ENCODE measurements at places on chromosomes 7 and 10.

- DNase-seq, result no peak
Observed at GRCh38 chr10:110793886-110794285, 77.8 kb upstream of the PDCD4 start.

DNA sequence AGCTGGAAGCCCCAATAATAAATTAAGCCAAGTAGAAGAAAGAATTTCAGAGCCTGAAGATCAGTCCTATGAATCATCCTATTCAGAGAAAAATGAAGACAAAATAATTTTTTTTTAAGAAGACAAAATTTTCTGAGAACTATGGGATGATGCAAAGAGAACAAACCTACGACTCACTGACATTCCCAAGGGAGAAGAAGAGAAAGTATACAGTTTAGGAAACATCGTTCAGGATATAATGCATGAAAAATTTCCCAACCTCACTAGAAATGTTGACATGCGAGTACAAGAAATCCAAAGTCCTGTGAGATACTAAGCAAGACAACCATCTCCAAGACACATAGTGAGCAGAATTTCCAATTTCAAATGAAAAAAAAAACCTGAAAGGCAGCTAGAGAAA is 150.5 kb downstream of the THSD7A start:
- DNase-seq, result no peak

DNA sequence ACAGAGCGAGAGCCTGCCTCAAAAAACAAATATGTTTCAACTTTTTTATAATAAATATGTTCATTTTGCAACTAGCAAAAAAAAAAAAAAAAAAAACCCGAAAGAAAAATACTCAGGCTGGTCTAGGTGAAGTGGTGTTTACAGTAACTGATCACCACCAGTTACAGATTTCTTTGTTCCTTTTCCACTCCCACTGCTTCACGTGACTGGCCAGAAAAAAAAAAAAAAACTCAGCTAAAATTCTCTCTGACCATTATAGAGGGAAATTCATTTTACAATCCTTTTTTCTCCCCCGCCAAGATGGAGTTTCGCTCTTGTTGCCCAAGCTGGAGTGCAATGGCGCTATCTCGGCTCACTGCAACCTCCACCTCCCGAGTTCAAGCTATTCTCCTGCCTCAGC is 4.6 kb upstream of the ASCC1 start:
- no peak for DNase-seq

DNA sequence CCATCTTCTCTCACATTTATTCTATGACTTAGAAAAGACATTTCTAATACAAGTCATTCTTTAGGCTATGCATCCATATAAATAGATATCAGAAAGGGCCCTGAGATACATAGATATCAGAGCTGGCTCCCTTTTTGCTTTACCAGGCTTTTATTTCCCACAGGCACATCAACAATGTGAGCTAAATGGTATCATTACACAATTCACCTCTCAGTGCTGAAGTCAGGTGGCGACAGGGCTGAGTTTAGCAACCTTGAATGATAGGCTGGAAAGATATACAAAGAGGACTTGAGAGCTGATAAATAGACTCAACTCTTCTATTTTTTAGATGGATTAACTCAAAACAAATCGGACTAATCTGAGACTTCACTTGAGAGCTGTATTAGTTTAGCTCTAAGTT is 189.2 kb upstream of the COL1A2 start:
- DNase-seq, result no peak

- no peak for DNase-seq
Observed at GRCh38 chr7:158094046-158094445, 493.6 kb downstream of the PTPRN2 start.

- DNase-seq, result no peak
Observed at GRCh38 chr7:52831321-52831720, 204.1 kb upstream of the POM121L12 start.

- no peak for DNase-seq
Observed at GRCh38 chr7:44084701-44085100, 2.4 kb upstream of the POLM start.

GRCh38 chr7:22093001-22093400 is 147.3 kb upstream of the CDCA7L start:
- peak; percentile 79 for DNase-seq

DNA sequence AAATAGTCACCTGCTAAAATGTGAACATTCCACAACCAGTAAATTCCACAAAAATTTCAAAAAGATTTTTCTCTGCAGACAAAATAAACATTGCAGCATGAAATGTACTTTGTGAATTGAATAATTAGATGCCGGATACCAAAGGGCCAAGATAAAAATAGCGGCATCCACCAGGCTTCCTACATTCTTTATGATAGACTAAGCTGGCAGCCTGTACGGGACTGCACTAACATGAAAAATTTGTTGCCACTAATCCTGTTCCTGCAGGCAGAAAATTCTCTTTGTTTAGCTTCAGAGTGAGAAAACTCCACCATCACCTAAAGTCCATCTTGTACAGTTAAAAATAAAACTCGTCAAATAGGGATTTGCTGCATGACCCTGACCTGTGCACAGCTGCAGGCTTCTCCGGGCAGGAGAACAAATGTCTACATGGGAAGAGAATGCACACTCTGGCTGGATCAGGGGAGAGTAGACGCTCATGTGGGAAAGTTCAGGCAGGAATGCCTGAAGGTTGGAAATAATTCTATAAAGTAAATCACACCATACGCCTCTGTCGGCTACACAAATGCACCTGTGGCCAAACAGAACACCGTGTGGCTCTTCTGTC is 15.6 kb upstream of the ADO start:
- DNase-seq, result peak; percentile 46

- DNase-seq, result peak; percentile 82
Observed at GRCh38 chr7:151017953-151018420, 6.3 kb downstream of the ATG9B start.

GRCh38 chr7:131338691-131339390 is 11.2 kb downstream of the MKLN1 start:
- no peak for DNase-seq

DNA sequence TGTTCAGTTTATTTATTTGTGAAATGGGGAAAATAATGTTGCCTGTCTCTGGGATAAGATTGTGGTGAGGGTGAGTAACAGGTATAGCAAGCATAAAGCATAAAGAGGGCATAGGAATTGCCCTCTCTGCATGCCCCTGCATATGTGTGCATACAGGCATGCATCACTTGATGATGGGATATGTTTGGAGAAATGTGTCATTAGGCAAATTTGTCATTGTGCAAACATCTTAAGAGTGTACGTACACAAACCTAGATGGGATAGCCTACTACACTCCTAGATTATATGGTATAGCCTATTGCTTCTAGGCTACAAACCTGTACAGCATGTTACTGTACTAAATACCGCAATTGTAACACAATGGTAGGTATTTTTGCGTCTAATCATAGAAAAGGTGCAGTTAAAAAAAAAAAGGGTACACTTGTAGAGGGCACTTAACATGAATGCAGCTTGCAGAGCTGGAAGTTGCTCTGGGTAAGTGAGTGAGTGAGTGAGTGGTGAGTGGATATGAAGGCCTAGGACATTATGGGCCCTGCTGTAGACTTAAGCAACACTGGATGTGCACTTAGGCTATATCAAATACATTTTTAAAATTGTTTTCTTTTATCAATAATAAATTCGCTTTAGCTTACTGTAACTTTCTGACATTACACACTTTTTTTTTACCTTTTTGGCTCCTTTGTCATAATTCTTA is 386.5 kb upstream of the ANKRD30A start:
- no peak for DNase-seq

GRCh38 chr7:149818536-149818840 is 19.7 kb upstream of the ZNF862 start:
- no peak for DNase-seq

DNA sequence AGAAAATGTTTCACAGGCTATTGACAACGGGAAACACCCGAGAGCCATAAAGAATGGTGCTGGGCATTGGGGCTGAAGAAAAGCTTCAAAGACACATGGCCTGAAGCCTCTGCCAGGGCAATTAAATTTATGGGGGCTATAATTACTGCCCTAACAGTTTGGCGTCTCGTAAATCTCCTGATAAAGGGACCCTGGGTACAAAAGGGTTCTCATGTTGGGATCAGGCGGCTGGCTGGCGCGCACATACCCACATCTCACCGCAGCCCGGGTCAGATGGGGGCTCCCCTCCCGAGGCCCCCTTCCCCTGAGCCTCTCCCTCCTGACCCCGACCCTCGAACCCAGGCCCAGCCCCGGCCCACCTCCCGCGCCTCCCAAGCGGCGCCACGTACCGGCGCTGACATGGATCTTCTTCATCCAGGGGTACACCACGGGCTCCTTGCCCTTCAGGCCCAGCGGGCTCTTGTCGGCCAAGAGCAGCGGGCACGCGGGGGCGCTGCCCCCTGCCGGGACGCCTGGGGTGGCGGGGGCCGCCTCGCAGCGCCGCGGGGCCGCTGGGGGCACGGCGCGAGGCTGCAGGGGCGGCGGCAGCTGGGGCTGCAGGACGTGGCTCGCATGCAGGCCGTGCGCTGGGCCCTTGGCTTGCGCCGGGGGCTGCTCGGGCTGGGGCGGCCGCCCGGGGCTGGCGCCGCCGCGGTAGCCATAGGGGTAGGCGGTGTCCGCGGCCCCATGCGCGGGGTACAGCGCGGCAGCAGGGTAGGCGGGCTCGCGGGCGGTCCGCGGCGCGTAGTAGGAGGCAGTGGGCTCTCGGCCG is 623 bp downstream of the HOXA4 start:
- peak; percentile 59 for DNase-seq

GRCh38 chr10:3140280-3140679 is 32.3 kb downstream of the PITRM1 start:
- DNase-seq, result no peak

DNA sequence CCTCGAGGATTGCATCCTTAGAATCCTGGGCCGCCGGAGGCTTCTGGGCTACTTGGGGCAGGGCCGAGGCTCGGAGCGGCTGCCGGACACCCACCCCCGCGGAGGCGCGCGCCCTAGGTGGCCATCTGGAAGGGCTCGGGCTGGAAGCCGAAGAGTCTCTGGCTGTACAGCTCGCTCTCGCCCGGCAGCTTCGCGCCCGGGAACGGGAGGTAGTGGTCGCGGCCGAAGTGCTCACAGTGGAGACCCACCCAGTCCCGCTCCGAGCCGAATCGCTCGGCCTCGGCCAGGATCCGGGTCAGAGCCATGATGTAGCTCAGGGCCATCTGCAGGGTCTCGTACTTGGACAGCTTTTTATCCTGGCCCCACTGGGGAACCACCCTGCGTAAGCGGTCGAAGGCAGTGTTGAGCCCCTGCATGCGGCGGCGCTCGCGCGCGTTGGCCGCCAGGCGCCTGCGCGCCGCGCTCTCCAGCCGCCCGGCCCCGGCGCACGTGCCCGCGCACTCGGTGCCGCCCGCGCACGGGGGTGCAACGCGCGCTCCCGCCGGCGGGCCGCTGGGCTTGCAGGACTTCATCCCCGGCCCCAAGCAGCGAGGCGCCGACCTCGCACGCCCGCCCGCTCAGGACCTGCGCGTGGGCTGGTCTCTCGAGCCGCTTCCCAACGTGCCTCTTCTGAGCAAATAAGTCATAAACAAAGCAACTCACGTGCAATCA is 652 bp downstream of the ATOH7 start:
- peak; percentile 83 for DNase-seq

GRCh38 chr7:70306173-70306572 is 707.9 kb downstream of the AUTS2 start:
- DNase-seq, result no peak

- DNase-seq, result no peak
Observed at GRCh38 chr7:64877714-64878610, 25.1 kb upstream of the ZNF273 start.

- DNase-seq, result no peak
Observed at GRCh38 chr10:89522463-89522862, 12.9 kb downstream of the SLC16A12 start.

DNA sequence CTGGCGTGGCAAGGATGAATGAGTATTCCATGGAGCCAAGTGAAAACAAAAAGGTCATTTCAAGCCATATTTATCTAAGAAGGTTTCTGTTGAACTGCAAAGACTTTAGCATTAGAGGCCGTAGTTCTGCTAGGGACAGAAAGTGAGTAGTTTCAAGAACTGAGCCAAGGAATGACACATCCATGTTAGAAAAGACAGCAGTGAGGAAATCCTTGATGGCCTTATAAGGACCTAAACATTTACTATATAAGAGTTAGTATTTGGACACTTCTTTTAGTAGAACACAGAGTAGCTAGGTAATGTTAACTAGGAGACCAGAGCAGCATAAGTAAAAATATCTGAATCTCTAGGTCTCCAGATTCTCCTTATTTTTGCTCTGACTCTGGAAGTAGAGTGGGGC is 329.8 kb upstream of the SEMA3D start:
- DNase-seq, result no peak

DNA sequence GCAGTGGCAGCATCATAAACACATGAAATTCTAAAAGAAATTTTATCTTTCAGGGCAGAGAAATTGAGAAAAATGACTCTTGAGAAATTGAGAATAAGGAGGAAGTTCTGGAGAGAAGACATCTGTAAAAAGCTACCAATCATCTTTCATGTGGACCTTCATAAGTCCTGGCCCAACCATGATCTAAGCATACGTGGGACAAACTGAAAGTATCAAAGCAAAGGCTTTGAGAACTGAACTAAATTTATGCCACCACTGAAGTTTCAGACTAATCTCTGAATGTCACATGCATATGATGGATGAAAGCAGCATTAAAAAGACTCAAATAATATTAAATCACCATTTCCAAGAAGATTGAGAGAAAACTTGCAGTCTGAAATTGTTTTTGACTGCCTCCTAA is 1502.8 kb upstream of the LRRTM3 start:
- no peak for DNase-seq

DNA sequence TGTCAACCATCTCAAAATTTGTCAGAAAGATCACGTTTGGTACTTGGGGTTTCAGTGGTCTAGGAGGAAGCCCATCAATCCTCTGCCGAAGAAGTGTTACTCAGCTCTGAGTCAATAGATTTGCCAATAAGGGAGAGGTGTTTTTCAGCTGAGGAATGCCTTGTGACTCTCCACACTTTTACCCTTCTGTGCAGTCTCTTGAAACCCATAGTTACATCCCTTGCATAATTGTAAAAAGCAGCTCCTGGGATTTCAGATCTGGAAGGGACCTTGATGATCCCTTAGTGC is 47.5 kb downstream of the INSYN2A start:
- no peak for DNase-seq

- DNase-seq, result no peak
Observed at GRCh38 chr10:59905731-59906416, 482 bp downstream of the CCDC6 start.

- DNase-seq, result peak; percentile 42
Observed at GRCh38 chr7:33774762-33775523, 130.4 kb upstream of the BMPER start.

Data from right hindlimb (tissue), 1 donor.